Activated naive CD8-positive, alpha-beta T cell treated with anti-CD3 and anti-CD28 coated beads, Interleukin-2, amount 10 ng/mL, durations not matched to agents 7 days and 5 days (primary cell): ENCODE measurements at places on chromosomes 4 and X. TPM values are rescaled to one million over a fixed set of nuclear protein-coding genes. Genes with fewer than 3 reads are reported as not detected.

The PHF8 gene
- total RNA-seq: 46.9 TPM

The UBQLN2 gene
- total RNA-seq: 47.9 TPM

The BMX gene
- not detected for total RNA-seq

The FMR1NB gene
- not detected for total RNA-seq

The CTAG1A gene
- total RNA-seq: not detected

The P2RY10 gene
- total RNA-seq: 77.4 TPM

The SLC6A8 gene
- total RNA-seq: 1.7 TPM

The GAB3 gene
- total RNA-seq: 17.7 TPM

The P2RY4 gene
- not detected for total RNA-seq

The ABCG2 gene
- 0.67 TPM for total RNA-seq

The OPRPN gene
- total RNA-seq: not detected

The LUZP4 gene
- total RNA-seq: not detected

The PDGFRA gene
- not detected for total RNA-seq

The PORCN gene
- 24.1 TPM for total RNA-seq

The VSIG4 gene
- total RNA-seq: 0.48 TPM

The AMOT gene
- total RNA-seq: 1.1 TPM

The CSAG2 gene
- total RNA-seq: 0.61 TPM

The LRRC66 gene
- total RNA-seq: 0.25 TPM

The EOLA1 gene
- total RNA-seq: 30.1 TPM

The TCP11X2 gene
- total RNA-seq: not detected

The HTN1 gene
- not detected for total RNA-seq

The UGT2B15 gene
- total RNA-seq: not detected

The FAM156A gene
- total RNA-seq: 19.3 TPM

The L1CAM gene
- total RNA-seq: 7.2 TPM

The CACNA1F gene
- 2.2 TPM for total RNA-seq

The SRPK3 gene
- total RNA-seq: not detected

The ARMCX1 gene
- total RNA-seq: 0.45 TPM

The WDR19 gene
- 14.2 TPM for total RNA-seq

The AMTN gene
- total RNA-seq: not detected

The CT45A2 gene
- not detected for total RNA-seq

The SORBS2 gene
- not detected for total RNA-seq

The FGFRL1 gene
- 19.1 TPM for total RNA-seq

The TLR3 gene
- total RNA-seq: 1.8 TPM

The BEX2 gene
- total RNA-seq: 15.7 TPM

The AGTR2 gene
- total RNA-seq: not detected

The RIPPLY1 gene
- total RNA-seq: not detected

The SSX2B gene
- not detected for total RNA-seq

The CRMP1 gene
- total RNA-seq: not detected

The NHSL2 gene
- 1.6 TPM for total RNA-seq

The STATH gene
- not detected for total RNA-seq

The HELT gene
- total RNA-seq: not detected

The TRIM60 gene
- total RNA-seq: not detected

The SSX3 gene
- total RNA-seq: not detected

The SH2D1A gene
- 45.8 TPM for total RNA-seq

The HERC5 gene
- total RNA-seq: 46.5 TPM

The PAGE1 gene
- total RNA-seq: not detected

The ZNF330 gene
- total RNA-seq: 43.7 TPM

The ZNF630 gene
- total RNA-seq: 3.7 TPM

The PJA1 gene
- 22.4 TPM for total RNA-seq

The NPY2R gene
- not detected for total RNA-seq
